ENCODE measurements at places on chromosomes 5 and 9. TPM values are rescaled to one million over a fixed set of nuclear protein-coding genes. Genes with fewer than 3 reads are reported as not detected.

The CCNJL gene
- total RNA-seq, result 21.6 TPM

The SIT1 gene
- 1.0 TPM for total RNA-seq

GRCh38 chr9:90433398-90433941 is 209.2 kb downstream of the DIRAS2 start:
- no peak overlapping the region for H3K4me3 ChIP-seq
- peak; percentile 24 for DNase-seq
- H3K27ac ChIP-seq, result no peak overlapping the region
- H3K4me1 ChIP-seq, result no peaks in the 10 kb centered on the region
- H3K27me3 ChIP-seq, result no peaks in the 10 kb centered on the region
- H3K36me3 ChIP-seq, result no peaks in the 10 kb centered on the region

The PCSK5 gene
- total RNA-seq, result 55.3 TPM

The MTRR gene
- total RNA-seq, result 45.1 TPM

The VDAC1 gene
- 297 TPM for total RNA-seq

Data from colonic mucosa (tissue), 4 donors.